Head of caudate nucleus (tissue), 42 donors: ENCODE measurements at places on chromosomes 1 and 21.

DNA sequence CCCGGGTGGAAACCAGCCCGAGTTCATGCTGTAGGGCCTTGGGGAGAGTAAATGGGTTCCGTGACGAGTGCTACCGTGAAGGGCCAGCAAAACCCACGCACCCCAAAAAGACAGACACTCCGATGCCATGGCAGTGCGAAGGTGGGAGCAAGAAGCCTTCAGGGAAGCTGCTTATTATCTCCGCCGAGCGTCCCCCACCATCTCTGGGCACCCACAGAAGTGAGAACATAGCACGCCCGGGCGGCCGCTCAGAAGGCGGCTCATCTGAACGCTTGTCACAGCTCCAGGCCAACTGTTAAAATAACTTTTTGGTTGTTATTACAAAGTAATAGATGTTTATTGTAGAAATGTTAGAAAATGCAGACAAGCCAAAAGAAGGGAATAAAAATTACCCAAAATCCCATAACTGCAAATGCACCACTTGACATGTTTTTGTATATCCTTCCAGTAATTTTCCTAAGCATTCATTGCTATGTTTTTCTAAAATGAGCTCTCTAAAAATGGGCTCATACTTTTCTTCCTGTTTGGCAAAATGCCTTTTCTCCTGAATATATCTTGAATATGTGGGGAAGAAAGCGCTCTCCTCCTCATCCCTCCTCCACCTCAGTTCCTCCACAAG is 234.9 kb downstream of the NPHP4 start:
- DNase-seq: peak; percentile 9

- DNase-seq: peak; percentile 83
Observed at GRCh38 chr1:2968471-2968881, 52.8 kb upstream of the ACTRT2 start.

GRCh38 chr1:182056601-182057366 is 4.7 kb downstream of the ZNF648 start:
- DNase-seq: no peak

- DNase-seq: no peak
Observed at GRCh38 chr21:15521644-15522001, 208.2 kb upstream of the USP25 start.

DNA sequence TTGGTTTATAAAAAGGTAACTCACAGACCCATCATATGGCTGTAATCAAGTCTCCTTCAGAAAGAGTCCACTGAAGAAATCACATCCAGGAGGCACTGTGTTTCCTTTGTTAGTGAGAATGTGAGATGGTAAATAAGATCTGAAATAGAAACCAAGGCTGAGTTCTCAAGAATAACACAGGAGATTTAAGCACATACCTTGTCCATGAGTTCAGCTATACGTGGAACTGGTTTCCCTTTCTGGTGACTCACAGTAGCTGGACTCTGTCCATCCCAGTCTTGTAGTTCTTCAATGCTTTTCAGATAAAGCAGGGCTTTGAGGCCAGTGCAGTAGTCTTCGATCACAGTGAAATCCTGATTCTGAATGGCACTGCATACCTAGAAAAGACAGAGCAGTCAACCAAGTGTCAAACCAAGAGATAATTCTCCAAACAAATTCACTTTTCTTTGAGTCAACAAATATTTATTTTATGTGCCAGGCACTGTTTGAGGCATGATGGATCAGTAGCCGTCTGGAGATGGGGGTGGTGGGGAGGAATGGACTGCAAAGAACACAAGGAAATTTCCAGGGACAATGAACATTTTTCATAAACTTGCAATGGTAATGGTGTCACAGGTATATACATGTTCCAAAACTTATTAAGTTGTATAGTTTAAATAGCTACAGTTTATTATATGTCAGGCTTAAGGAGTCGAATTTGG is 471.4 kb downstream of the PTBP2 start:
- DNase-seq: no peak

- DNase-seq: peak; percentile 22
Observed at GRCh38 chr1:37282764-37283163, 191.6 kb upstream of the ZC3H12A start.

DNA sequence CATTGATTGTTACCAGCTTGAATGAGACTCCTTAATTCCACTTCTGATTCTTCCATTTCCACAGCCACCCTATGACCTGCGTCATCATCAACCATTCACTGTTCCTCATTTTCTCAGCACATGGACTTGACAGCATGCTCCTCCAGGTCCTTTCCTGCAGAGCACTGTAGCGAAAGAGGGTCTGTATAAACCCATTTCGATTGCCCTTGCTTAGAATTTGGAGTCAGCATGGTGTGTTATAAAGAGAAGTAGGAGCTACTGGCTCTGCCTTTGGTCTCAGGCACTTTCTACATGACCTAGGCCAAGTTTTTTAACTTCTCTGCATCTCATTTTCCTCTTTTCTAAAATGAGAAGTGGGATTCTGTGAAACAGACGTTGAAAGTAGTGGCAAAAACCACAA is 133.8 kb downstream of the AK5 start:
- no peak for DNase-seq

DNA sequence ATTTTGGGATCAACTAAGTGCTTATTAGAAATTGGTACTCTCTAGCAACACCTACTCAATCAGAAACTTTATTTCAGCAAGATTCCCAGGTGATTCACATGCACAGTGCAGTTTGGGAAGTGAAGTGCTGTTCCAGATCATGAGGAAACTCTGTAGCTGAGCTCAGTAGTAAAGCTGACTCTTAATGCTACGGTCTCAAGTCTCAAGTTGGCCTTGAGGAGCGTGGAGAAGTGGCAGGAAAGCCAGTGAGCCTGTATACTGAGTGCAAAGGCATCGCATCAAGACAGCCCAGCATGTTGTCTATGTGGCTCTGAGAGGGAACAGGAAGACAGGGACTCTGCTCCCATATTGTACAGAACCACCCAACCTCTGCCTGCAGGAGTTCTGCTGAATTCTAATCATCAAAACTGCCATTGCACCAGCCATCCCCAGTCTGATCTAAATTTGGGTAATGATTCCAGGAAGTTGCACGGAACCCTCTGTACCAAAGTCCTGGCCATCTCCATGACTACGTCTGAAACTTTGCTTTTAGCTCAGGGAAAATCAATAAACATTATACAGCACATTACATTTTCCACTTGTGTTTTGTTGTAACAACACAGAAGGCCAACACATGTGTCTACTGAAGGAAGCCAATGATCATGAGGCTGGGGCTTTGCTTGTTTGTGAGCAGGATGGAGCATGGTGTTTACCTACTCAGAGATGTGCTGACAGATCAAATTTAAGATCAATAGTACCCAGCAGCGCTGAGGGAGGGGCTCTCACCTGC is 105.1 kb upstream of the TLR5 start:
- DNase-seq: no peak

GRCh38 chr1:10459184-10459583 is 9.4 kb downstream of the CORT start:
- no peak for DNase-seq

DNA sequence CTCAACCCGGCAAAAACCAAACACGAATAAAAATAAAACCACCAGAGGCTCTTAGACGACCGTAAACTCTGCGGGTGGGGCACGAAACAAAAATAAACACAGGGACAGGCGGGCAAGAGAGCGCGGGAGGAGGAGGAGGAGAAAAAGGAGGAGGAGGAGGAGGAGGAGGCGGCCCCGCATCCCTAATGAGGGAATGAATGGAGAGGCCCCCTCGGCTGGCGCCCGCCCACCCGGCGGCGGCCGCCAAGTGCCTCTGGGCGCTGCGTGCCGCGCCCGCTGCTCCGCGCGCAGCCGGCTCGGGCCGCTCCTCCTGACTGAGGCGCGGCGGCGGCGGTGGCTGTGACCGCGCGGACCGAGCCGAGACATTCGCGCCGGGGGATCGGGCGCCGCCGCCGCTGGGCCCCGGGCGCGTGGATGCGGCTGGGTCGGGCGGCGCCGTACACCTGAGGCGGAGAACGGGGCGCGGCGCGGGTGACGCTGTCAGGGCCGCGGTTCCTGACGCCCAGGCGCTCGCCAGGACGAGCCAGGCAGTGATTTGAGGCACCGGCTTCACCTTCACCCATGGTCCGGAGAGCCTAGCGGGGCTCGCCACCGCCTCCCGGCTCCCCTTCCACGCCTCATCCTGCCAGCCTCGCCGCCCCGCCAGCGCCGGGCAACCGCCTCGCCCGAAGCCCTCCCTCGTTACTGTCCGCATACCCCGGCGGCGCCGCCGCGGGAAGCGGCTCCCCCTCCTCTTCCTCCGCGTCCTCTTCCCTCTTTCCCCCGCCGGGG is at the start of gene MARK1:
MARK1 (plus strand) TSS at position 229 of the 771 bp plus-strand sequence. CDS start 687 bp downstream, outside the sequence.
- DNase-seq: peak; percentile 62

DNA sequence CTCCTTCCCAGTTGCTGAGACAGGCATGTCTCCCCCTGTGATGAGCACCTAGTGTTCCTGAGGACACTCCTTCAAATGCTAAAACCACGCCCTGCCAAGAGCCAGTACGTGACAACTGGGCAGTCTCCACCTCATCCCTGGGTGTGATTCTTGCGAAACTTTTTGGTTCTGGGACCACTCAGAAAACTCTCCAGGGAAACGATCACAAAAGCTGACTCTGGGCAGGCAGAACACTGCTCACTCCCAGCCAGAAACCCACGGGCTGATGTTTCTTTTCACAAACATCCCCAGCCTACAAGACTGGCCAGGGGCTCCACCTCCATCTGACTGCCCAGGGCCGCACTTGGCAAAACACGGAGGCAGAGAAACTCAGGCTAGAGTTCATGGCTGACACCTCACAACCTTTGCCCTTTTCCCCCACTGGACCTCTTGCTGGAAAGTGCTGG is 24.4 kb downstream of the DHRS3 start:
- DNase-seq: no peak

DNA sequence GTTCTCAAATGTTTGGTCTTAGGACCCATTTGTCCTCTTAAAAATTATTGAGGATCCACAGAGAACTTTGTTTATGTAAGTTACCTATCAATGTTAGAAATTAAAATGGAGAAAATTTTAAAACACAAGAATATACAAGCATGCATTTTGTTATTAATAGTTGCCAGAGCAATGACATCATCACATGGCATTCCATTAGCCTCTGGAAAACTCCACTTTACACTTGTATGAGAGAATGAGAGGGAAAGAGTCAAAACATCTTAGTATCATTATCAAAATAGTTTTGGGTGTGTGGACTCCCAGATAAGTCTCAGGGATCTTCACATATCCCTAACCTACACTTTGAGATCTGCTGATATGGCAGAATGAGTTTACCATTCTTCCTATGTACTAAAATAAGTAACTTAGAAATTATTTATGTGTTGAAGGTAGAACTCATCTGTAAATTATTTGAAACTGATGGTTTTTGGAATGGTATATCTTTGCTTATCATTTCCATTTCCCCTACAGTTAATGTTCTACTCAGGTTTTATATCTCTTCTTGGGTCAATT is 48.8 kb downstream of the RNF220 start:
- DNase-seq: no peak

DNA sequence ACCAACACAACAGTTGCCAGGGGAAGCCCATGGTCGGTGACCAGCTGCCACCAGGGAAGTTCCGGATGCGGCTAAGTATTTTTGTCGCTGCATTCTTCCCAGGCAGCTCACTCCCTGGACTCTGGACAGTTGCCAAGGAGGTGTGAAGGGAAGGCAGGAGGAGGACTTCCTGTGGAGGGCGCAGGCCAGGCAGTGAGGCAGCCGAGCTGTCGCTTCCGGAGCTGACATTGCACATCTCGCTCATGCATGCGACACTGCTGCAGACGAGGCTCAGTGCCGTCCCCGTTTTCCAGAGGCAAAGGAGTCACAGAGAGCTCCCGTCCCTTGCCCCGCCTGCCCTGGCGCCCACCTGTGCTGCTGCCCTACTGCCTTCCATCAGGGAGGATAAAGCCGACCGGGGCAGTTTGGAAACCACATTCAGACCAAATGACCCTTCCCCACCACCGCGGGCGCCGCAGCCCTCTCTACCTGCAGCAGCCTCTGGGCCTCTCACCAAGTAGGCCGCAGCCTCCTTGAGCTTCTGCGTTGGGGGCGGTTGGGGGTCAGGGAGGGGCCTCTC is 81.4 kb downstream of the NENF start:
- DNase-seq: no peak

- no peak for DNase-seq
Observed at GRCh38 chr1:9877962-9878361, 32.1 kb downstream of the CTNNBIP1 start.

DNA sequence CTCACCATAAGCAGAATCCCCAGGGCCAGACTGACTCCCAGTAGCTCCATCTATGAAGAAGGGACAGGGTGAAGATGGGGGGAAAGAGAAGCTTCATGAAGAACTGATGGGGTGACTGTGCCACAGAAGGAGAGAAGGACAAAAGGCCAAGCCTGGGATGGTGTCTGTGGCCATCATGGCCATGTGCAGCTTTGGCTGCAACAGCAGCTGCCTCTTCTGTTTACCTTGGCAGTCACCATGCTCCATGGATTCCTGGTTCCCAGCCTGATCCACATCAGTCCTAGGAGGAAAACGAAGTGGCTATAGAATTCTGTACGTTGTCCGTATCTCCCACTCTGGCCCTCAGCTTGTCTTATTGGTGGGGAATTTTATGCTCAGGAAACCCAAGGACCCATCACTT is 12.0 kb downstream of the SEMA6C start:
- no peak for DNase-seq

DNA sequence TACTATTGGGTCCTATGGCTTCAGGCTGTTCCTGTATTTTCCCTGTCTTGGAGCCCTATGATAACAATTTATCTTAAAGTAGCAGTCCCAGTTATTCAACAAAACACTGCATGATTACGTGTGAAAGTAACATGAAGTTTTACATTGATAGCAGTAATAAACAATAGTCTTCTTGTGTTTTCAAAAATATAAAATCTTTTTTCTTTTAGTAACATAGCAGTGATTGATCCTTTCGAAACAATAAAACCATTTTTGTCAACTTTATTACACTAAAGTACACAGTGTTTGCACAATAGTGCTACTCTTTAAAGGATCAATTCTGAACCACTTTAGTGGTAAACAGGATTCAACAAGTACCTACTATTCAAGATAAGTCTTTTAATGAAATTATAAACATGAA is 90.6 kb downstream of the GPATCH2 start:
- no peak for DNase-seq

GRCh38 chr1:77680173-77680572 is 2.3 kb downstream of the ZZZ3 start:
- no peak for DNase-seq

GRCh38 chr1:200526709-200527612 is 93.6 kb downstream of the KIF14 start:
- no peak for DNase-seq

DNA sequence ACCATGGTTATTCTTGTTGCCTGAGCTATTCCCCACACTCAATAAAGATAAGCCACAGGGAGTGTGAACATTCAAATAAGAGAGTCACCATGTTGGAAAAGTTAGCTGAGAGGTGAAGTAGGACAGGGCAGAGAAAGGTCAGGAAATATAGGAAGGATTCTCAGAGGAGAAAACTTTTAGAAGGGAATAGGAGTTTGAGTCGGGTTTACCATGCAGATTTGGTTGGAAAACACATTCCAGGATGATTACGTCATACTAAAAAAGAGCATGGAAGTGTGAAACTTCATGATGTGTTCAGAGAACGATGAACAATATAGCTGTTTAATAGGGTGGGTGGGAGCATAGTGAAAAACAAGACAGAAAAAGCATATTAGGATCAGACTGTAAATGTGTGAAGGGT is 1125.3 kb upstream of the ADGRL2 start:
- DNase-seq: no peak
